Activated CD8-positive, alpha-beta memory T cell treated with anti-CD3 and anti-CD28 coated beads for 1 hour (primary cell): ENCODE measurements at places on chromosomes 2 and 18.

DNA sequence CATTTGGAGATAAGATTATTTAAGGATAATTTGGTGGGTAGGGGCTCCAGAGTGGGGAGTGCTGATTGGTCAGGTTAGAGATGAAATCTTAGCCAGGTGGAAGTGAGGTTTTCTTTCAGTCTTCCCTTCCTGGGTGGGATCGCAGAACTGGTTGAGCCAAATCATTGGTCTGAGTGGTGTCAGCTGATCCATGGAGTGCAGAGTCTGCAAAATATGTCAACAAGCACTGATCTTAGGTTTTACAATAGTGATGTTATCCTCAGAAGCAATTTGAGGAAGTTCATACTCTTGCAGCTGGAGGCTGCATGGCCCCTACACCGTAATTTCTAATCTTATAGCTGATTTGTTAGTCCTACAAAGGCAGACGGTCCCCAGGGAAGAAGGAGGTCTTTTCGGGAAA, 1483.4 kb upstream of the ZEB2 start:
- DNase-seq: no peak

DNA sequence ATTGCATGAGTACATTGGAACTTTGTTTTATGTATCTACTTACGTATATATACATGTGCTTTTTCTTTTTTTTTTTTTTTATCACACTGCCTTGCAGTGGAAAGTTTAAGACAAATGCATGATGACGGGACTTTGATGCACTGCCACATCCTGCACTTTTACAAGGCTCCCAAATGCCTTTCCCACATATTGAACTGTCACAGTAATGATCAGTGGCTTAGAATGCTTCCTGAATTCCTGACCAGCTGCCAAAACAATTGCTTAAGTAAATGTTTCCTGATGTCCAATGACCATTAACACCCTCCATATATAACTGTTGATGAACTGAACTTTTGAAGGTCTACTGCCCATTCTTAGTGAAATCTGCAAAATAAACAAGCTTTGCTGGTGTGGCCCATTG, 60.2 kb downstream of the LYPD6B start:
- DNase-seq: no peak

GRCh38 chr2:220513573-220514288, 886.3 kb downstream of the SLC4A3 start:
- DNase-seq: no peak

- DNase-seq: no peak
Measured at GRCh38 chr18:159037-159652, 788 bp downstream of the USP14 start.

- DNase-seq: no peak
Measured at GRCh38 chr2:85326406-85327159, 1.2 kb downstream of the TGOLN2 start.

- no peak for DNase-seq
Measured at GRCh38 chr2:23327887-23328286, 57.1 kb upstream of the KLHL29 start.

DNA sequence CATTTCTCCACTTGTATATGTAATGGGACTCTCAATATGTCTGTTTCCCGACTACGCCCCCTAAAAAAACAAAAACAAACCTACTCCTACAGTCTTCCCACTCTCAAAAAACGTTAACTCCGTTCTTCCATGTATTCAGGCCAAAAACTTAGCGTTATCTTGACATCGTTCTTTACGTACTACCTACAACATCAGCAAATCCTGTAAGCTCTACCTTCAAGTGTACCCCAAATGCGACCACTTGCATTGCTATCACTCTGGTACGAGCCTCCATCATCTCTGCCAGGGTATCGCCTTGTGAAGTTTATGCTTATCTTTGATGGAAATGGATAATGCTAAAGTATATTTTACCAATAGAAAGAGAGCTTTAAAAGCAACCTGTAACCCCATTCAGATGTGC, 479 bp downstream of the GPATCH11 start:
- DNase-seq: no peak

GRCh38 chr2:118913131-118913802, 28.7 kb upstream of the MARCO start:
- DNase-seq: no peak

- DNase-seq: no peak
Measured at GRCh38 chr2:43894743-43895142, 56.0 kb downstream of the ABCG8 start.

DNA sequence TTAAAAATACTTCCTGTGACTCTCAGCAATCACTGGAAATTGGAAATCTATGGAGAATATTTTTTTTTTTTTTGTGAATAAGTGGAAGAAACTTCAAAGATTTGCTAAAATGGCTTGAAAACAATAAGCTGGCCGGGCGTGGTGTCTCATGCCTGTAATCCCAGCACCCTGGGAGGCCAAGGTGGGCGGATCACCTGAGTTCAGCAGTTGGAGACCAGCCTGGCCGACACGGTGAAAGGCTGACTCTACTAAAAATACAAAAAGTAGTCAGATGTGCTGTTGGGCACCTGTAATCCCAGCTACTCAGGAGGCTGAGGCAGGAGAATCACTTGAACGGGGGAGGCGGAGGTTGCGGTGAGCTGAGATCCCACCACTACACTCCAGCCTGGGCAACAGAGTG, 155.5 kb upstream of the CAVIN2 start:
- DNase-seq: no peak
